ENCODE measurements at places on chromosomes 5 and 9.

DNA sequence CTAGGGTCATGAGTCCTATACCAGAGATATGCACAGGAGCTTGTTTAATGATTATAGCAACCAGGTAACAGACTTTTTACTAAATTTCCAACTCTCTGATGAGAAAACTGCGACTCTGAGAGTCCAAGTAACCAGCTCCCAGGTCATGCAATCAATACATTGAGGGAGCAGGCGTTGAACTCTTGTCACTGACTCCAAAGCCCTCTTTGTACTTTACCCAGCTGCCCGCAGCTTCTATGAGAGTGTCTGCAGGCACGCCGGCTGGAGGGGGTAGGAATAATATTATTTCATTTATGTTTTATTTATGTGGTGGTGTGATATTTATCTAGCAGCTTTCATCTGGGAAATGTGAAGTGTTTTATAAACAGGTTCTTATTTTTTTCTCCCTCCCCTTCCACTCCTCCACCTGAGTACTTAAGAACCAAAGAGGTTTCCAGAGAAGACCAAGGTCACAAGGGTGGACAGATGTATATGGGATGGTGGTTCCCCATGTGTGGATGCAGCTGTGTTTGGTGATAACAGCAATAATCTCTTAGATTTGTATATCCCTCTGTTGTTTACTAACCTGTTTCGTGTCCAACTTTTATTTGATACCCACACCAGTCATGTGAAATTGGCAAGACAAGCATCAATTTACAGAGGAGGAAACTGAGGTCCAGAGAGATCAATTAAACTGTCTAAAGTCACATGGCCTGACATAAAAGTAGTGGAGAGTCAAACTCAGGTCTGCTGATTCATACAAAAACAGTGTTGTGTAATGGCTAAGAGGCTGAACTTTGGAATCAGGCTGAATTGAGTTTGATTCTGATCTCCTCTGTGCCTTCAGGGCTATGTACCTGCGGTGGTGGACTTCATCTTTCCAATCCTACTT lies 140.2 kb upstream of the TRIM32 start:
- no peak for DNase-seq

GRCh38 chr9:86854898-86855523 lies 92.3 kb downstream of the GAS1 start:
- no peak for DNase-seq

GRCh38 chr5:52579391-52579790 lies 208.3 kb upstream of the ITGA1 start:
- peak; percentile 51 for DNase-seq

DNA sequence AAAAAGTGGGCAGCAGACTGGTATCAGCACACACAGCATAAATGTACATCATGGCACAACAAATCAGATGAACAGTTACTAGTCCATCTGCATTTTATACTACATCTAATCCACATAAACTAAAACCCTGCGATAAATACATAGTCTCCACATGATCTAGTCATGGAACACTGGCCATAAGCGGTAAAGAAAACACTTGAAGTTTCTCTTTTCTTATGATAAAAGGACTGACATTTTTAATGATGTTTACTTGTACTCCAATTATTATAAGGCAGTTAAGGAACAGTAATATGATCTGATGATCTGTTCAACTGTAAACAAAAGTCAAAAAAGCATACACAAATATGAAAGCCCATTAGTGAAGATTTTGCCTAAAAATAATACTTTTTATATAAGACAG lies 112.5 kb downstream of the MPDZ start:
- peak; percentile 26 for DNase-seq

- no peak for DNase-seq
Observed at GRCh38 chr9:80147866-80148265, 576.1 kb downstream of the TLE4 start.

- DNase-seq, result no peak
Observed at GRCh38 chr5:68178579-68178978, 37.0 kb upstream of the PIK3R1 start.

- DNase-seq, result peak; percentile 16
Observed at GRCh38 chr5:67268231-67269021, 71.8 kb upstream of the CD180 start.

GRCh38 chr9:131296460-131296859 lies 6.9 kb downstream of the PLPP7 start:
- no peak for DNase-seq

GRCh38 chr9:125852386-125852785 lies 105.2 kb downstream of the PBX3 start:
- DNase-seq, result no peak

DNA sequence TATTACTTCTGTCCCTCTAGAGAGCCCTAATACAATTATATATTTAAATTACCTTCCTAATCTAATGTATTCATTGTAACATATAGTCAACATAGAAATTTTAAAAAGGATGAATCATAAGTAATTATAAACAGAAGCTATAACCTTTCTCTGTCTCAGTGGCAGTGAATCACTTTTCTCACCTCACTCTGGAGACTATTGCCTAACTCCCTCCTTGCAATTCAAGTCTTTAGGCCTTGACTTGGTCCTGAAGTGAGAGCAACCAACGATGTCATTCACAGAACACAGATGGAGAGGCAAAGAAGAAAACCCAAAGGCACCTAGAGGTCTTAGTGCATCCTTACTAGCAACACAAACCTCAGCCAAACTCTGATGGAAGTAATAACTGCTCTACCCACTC lies 133.3 kb upstream of the DPYSL3 start:
- no peak for DNase-seq

DNA sequence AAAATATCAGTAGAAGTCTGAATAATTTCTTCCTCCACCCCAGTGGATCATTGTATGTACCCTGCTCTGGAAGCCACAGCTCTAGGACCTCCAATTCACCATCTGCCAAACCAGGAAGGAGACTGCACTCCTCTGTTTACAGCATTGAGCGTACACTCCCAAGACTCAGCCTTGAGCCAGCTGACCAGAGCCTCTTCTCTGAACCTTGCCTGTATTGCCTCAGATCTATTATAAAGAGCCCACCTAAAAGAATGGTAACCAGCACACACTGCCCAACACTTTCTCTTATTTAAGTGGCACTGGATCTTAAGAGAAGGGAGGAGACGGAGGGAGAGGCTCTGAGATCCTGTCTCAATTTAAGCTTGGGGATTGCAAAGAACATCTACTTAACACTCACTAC lies 217.8 kb upstream of the RASEF start:
- DNase-seq, result no peak

DNA sequence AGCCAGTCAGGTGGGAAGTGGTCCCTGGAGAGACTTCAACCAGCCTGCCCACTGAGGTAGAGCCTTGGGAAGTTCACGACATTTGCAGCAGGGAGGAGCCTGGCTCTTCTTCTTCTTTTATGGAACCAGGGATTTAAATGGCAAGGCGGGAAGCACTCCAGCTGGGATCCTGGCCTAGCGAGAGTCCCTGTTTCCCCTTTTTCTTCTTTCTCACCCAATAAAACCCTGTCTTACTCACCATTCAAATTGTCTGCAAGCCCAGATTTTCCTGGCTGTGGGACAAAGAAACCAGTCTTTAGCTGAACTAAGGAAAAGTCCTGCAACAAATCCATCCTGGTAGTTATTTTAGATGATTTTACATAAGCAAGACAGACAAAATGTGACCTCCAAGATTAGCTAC lies 503.7 kb downstream of the CDH10 start:
- no peak for DNase-seq

- no peak for DNase-seq
Observed at GRCh38 chr5:120017513-120017912, 388.2 kb downstream of the FAM170A start.

GRCh38 chr9:6090277-6091210 lies 75.1 kb upstream of the RANBP6 start:
- no peak for DNase-seq

GRCh38 chr5:10740384-10740783 lies 20.6 kb downstream of the DAP start:
- no peak for DNase-seq

GRCh38 chr9:76859860-76860259 lies 46.1 kb downstream of the PRUNE2 start:
- DNase-seq, result no peak

DNA sequence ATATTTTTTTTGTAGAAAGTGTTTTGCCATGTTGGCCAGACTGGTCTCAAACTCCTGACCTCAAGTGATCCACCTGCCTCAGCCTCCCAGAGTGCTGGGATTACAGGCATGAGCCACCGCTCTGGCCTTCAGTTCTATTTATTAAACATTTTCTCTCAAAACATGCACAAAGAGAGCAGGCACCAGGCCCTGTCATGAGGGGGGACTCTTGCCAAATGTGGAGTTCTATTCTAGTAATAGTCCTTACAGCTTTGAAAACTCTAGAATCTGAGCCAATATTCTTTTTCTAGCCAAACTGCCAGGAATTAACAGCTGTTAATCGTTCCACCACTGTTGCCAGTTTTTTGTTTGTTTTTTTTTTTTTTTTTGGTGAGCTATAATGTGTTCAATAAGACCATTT lies 124.6 kb downstream of the TARS1 start:
- DNase-seq, result no peak

DNA sequence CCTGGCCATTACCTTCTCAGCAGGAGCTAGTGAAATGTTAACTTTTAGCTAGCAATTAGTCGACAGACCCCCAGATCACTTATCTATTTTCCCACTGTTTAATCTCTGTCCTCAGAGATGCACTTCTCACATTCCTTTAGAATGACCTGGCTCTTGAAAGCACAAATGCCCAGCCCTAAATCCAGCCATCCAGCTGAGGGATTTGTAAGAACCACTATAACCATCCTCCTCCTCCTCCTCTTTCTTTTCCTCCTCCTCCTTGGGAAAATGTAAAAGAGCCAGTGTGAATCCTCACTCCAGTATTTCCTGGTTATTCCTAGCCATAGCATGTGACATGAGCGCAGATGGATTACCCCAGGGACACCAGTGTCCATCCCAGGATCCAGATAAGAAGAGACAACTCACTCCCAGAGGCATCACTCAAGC lies 124.3 kb downstream of the ENC1 start:
- no peak for DNase-seq

DNA sequence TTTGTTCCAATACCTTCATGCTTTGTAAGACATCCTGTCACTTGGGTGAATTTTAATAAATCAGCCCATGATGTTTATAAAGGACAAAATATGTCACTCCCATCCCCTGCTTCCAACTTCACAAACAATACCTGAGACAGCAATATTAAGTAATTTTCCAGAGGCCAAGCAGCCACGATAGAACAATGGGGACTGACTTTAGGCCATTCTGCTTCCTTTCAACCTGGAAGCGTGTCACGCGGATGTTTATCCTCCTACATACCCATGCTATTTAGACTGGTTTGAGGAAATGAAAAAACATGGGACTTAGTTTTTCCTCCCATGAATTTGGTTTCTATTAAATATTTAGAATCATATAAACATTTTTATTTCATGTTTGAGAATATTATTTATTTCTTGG lies 82.9 kb downstream of the GRAMD2B start:
- no peak for DNase-seq

DNA sequence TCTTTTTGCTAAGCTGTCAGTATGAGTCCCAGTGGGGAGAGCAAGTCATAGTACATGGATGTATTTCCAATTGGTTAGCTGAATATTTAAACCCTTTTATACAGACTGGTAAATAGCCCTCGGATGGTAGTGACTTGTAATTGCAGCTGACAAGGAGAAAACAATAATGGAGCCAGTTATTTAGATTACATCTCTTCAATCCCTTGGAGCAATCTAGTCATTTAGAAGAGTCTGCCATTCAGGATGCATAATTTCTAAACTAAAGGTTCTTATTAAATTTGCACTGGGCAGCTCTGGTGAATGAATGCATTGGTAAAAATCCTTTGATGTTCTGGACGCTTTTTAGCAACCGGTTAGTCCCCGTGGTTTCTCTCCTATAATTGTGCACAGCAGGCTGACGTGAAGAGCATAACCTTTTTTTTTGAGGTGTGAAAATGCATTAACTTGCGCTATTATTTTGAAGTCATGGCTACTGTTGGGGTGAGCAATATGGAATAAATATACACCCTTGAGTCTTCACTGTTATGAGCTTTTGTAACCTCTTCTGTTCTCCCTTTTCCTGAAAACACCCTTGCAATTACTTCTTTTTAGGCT lies 158.6 kb upstream of the CD180 start:
- no peak for DNase-seq

- DNase-seq, result peak; percentile 25
Observed at GRCh38 chr5:36060420-36060887, 6.2 kb downstream of the UGT3A2 start.

- DNase-seq, result no peak
Observed at GRCh38 chr5:180326989-180327565, 26.1 kb downstream of the GFPT2 start.

- no peak for DNase-seq
Observed at GRCh38 chr5:171426266-171426665, 6.8 kb downstream of the FGF18 start.

DNA sequence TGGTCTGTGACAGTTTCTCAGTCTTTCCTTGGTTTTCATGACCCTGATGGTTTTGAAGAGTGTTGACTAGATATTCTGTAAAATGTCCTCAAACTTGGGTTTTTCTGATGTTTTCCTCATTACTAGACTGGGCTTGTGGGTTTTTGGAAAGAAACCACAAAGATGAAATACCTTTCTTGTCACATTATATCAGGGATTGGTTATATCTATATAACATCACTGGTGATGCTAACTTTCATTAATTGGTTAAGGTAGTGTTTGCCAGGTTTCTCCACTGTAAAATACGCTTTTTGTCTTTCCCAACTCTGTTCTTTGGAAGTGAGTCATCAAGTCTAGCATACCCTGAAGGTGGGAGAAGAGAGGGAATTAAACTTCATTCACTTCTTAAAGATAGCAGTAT lies 3.3 kb upstream of the IL31RA start:
- no peak for DNase-seq

- no peak for DNase-seq
Observed at GRCh38 chr9:1042466-1042865, 7.7 kb upstream of the DMRT2 start.

DNA sequence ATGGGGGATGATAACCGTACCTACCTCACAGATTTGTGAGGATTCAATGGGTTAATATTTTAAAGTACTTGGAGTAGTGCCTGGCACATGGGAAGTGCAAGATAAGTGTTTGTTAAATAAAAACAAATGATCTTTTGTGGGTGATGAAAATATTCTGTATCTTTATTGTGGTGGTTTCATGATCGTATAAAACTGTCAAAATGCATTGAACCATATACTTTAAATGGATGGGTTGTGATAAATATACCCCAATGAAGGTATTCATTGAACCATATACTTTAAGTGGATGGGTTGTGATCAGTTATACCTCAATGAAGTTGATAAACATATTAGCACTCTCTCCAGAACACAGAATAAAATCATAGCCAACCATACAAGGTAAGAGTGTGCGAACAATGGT lies 234.5 kb downstream of the CRB2 start:
- peak; percentile 14 for DNase-seq

Measured in NCI-H774 (cell line).